Dermis blood vessel endothelial cell (primary cell): ENCODE measurements at places on chromosomes 1 and 21. TPM values are rescaled to one million over a fixed set of nuclear protein-coding genes. Genes with fewer than 3 reads are reported as not detected.

The SPRR2E gene
- not detected in 2 replicates for total RNA-seq

The TNFRSF9 gene
- 0.09 and 0.51 TPM in 2 replicates for total RNA-seq

The KRTAP26-1 gene
- total RNA-seq = not detected in 2 replicates

The ITLN2 gene
- total RNA-seq = not detected in 2 replicates

The ETNK2 gene
- 9.9 and 10.7 TPM in 2 replicates for total RNA-seq

The OXCT2 gene
- 2.9 and 7.0 TPM in 2 replicates for total RNA-seq

The OR10Z1 gene
- total RNA-seq = not detected in 2 replicates

The CR2 gene
- total RNA-seq = not detected in 2 replicates

The TRIM45 gene
- 0.84 and 1.7 TPM in 2 replicates for total RNA-seq

The THEM5 gene
- 0.17 TPM in 1 of 2 replicates, not detected in the other for total RNA-seq

The OR2AJ1 gene
- total RNA-seq = not detected in 2 replicates

The CFAP57 gene
- 0.14 and 0.17 TPM in 2 replicates for total RNA-seq

The PRAMEF27 gene
- total RNA-seq = not detected in 2 replicates

The CYP4A22 gene
- total RNA-seq = not detected in 2 replicates

The FYB2 gene
- total RNA-seq = not detected in 2 replicates

The S100A10 gene
- total RNA-seq = 148 and 239 TPM in 2 replicates

The SLC30A2 gene
- total RNA-seq = not detected in 2 replicates

The SPRR2A gene
- total RNA-seq = not detected in 2 replicates

The SSR2 gene
- 516 and 723 TPM in 2 replicates for total RNA-seq

The TMPRSS15 gene
- not detected in 2 replicates for total RNA-seq

The CDCA8 gene
- total RNA-seq = 3.7 and 23.0 TPM in 2 replicates
